NCI-H226 (cell line): ENCODE measurements at places on chromosomes 16 and 17.
A peak's percentile ranks its signal among the peaks of the same experiment; 100 is the strongest.

GRCh38 chr17:57086069-57086930 is 1.3 kb downstream of the AKAP1 start:
- peak; percentile 36 for DNase-seq

DNA sequence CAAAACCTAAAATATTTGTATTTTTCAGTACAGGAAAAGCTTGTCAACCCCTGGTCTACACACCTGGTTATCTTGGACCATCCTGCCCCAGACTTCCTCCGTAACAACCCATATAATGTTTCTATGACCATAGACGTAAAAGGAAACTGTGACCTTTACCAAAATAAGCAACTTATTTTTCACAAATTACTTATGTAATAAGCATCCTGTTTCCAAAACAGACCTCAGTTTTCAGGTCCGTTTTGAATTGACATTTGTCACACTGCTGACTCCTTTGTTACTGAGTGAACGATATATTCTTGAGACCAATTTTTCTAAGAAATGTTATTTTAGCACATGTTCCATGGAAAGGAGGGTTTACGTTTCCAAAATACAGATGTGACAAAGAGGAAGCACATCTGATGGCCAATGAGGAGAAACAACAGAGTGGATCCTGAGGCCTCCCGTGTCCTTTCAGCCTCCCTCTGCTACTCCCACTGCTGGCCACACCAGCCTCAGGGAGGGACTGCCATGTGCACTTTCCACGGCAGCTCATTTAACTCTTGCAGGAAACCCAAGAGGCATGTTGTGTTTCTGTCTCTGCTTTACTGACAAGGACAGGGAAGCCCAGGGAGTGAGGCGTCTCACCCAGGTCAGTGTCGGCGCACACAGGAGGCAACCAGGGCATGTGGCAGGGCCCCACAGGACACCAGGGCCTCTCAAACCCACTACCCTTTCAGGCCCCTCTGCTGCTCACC is 20.1 kb upstream of the ALDH3A1 start:
- no peak for DNase-seq

DNA sequence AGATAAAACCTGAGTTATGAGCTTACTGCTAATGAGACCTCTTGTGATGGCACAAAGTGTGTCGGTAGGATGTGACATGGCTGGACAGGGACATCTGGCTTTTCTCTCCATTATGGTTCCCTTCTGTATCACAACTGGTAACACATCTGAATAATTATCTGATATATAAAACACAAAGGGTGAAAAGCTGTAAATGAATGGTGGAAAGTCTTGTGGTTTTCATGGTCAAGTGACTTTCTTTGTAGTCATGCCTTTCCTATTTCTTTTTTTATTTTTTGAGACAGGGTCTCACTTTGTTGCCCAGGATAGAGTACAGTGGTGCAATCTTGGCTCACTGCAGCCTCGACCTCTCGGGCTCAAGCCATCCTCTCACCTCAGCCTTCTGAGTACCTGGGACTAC is 35.3 kb upstream of the ZFHX3 start:
- no peak for DNase-seq

DNA sequence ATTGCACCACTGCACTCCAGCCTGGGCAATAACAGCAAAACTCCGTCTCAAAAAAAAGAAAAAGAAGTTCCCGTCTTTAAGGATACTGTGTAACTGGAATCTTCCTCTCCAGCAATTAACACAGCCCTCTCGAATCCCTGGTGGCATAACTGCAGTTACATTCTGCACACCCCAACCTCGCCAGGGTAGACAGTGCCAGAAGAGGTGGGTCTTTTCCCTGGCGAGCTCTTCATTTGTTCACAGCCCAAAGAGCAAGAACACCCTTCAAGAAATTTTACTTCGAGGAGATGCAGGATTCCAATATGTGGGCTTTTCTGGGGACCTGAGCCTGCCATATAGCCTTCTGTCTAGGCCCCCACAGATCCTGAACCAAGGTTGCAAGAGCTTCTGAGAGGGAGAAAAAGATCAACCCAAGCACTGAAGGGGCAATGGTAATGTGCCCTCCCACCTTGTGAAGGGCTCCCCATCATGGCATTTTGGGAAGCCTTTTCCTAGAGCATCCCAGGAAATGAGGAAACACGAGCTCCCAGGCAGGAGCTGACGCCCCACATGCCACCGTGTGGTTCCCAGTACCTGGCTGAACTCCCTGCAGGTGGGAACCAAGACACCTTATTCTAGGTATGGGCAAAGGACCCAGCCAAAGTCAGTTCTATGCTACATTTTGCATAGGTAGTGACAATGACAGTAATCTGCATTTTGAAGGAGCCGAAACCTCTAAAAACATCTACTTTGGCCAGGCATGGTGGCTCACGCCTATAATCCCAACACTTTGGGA is 26.9 kb downstream of the TK2 start:
- DNase-seq, result no peak

DNA sequence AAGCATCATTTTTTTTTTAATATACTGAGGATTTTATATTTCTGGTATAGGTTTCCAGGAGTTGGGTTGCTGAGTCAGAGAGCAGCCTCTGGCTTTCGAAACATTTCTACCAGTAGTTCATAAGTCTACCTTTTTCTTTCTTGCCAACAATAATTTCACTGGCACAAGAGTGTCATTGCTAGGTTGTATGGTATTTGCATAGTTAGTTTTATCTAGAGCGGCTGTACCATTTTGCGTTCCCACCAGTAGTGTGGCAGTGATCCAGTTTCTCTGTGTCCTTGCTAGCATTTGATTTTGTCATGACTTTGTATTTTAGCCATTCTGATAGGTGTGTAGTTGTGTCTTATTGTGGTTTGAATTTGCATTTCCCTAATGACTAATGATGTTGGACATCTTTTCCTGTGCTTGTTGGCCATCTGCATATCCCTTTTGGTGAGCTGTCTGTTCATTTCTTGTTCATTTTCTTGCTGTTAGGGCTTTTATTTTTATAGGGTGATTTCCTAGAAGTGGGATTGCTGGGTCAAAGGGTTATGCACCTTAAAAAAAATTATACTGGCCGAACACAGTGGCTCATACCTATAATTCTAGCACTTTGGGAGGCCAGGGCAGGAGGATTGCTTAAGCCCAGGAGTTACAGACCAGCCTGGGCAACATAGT is 39.9 kb downstream of the SNX29 start:
- DNase-seq, result peak; percentile 25

GRCh38 chr17:81831957-81832607 is 1.0 kb downstream of the MCRIP1 start:
- no peak for DNase-seq

DNA sequence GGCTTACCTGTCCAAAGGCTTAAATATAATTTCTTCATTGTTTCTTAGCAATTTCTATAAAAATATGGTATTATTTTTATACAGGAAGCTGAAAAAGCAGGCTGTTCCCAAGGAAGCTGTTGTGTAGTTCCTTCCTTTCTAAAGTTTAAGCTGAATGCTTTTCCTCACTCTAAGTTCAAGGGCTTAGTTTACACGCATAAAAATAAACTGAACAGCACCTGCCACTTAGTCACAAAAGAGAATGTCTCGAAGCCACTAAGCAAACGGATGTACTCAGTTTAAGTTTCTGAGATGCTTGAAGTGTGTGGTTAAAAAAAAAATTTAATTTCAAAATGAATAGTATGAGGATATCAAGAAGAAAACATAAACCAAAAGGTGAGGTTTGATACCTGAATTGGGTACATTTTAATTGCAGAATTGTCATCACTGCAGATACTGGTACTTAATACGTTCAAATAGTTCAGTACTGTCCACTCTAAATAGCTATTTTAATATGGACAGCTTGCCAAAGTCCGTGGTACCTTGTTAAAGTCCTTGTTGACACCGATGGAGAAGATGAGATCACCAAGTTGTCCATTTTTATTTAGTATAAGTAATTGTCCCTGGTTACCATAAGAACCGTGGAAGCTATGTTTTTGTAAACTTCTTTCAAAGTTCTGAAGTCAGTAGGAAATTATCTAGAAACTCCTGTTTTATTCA is 38.1 kb downstream of the MRTFB start:
- no peak for DNase-seq

GRCh38 chr17:55069983-55070529 is 101.5 kb downstream of the STXBP4 start:
- no peak for DNase-seq

DNA sequence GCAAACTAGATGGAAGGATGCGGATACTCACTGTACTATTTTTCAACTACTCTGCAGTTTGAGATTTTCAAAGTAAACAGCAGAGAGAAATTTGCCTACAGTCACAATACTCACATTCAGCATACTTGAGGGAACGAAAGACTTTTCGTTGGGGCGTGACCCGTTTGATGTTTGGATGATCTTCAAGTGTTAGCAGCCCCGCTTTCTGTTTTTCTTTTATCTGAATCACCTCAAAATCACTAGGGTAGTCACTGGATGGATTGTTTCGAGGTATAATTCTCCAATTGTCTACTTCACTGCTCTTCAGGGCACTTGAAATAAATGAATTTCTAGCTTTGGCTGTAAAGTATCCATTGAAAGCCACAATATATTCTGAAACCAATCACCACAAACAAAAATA is 17.8 kb downstream of the MBTPS1 start:
- no peak for DNase-seq

DNA sequence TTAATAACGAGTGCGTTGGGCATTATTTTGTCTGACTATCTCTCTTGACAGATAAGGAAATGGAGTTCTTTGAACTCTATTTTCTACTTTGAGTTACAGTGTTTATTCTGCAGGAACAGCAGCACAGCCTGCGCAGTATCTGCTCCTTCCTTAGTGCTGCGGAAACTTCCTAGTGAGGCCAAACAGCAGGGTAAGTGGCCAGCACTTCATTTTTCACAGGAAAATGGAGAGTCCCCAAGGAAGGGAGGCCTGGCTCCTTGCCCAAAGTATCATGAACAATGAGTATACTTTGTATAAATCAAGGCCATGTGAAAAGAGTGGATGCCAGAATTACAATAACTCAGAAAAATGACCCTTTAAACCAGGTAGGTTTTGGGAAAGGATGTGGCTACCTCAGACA is 140.6 kb downstream of the VPS53 start:
- no peak for DNase-seq

DNA sequence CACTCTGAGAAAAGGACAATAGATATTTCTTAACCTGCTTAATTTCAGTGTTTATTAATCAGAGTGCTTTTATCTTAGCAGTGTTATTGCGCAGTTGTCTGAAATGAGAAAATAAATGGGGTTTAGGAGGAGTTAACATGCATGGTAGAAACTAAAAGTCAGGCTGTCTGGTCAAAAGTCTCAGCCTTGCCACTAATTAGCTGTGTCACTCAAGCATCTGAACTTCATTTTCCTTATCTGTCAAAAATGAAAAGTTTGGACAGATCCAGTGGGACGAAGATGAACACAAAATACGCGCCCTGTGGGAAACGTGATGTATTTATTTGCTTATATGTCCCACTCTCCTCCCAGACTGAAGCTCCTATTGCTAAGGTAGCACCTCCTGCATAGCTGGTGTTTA is 6.3 kb upstream of the MEIOB start:
- DNase-seq, result no peak

- no peak for DNase-seq
Observed at GRCh38 chr16:56780646-56781045, 50.7 kb downstream of the NUP93 start.

GRCh38 chr16:72848759-72849664 is 198.9 kb downstream of the ZFHX3 start:
- peak; percentile 76 for DNase-seq

DNA sequence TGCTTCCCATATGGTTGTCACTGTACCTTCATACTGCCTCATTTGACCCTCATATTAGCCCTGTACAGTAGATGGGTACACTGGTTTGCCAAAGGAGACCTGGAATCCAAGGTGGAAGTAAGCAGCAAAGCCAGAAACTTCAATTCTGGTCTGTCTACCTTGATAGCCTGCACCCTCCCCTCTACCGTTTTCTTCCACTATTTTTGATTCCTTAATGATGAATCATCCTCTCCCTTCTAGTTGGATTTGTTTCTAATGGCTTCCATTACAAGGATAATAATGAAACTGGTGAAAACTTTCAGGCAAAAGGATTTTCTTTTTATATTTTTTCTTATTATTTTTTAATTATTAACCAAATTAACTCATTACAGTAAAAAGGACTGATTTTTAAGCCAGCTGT is 17.3 kb downstream of the TAC4 start:
- peak; percentile 65 for DNase-seq

GRCh38 chr17:80807882-80808281 is 183.8 kb upstream of the CHMP6 start:
- DNase-seq, result no peak

- no peak for DNase-seq
Observed at GRCh38 chr16:26672206-26672605, 394.5 kb upstream of the C16orf82 start.

- DNase-seq, result no peak
Observed at GRCh38 chr17:74280093-74280513, 6.1 kb downstream of the DNAI2 start.

GRCh38 chr17:16917671-16918394 is 54.1 kb downstream of the TNFRSF13B start:
- no peak for DNase-seq

DNA sequence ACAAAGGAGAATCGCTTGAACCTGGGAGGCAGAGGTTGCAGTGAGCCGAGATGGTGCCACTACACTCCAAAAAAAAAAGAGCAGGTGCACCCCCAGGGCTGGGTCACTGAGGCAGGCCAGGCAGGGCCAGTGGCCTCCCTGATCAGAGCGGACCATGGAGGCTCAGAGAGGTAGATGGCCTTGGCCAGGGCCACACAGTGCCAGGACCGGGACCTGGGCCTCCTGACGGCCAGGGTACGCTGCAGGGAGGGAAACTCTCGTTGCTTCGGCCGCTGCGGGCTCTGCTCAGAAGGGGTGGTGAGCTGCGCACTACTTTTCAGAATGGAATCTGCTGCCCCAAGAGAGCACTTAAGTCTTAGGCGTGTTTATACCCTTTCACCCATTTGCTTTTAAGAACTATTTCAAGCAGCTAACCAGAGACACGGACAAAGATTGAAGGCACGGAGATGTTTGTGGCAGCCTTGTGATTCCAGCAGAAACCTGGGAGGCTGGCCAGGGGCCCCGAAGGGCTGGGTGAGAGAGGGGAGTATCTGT is 17.1 kb downstream of the MYO1C start:
- DNase-seq, result no peak

GRCh38 chr16:49564496-49565229 is 191.1 kb downstream of the C16orf78 start:
- no peak for DNase-seq

DNA sequence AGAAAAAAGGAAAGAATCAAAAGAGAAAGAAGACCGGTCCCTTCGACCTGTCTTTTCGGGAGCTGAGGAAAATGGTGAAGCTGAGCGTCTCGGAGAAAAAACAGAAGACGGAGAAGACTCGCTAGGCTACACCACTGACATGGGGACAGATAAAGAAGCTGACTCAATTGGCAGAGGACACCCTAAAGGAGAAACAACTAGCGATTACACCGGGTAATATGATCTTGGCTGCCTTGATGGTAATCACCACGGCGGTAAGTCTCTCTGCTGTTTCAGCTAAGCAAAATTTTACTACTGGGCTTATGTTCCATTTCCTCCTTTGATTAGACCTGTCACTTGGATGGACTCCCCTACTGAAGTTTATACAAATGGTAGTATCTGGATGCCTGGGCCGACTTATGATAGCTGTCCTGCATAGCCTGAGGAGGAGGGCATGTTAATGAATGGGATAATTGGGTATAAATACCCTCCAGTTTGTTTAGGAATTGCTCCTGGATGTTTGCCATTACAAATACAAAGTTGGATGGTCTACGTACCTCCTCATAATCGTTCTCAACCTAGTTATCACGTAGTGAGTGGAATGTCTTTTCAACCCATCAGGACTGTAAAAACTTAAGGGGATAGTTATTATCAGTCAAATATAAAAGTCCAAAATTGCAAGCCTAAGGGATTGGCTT is 24.1 kb downstream of the ALOX15B start:
- no peak for DNase-seq

- no peak for DNase-seq
Observed at GRCh38 chr17:33968350-33969044, 286.6 kb upstream of the CCL2 start.

GRCh38 chr16:31356566-31357323 is 1.8 kb downstream of the ITGAX start:
- DNase-seq, result no peak
